ENCODE measurements at places on chromosomes 16 and 17.

DNA sequence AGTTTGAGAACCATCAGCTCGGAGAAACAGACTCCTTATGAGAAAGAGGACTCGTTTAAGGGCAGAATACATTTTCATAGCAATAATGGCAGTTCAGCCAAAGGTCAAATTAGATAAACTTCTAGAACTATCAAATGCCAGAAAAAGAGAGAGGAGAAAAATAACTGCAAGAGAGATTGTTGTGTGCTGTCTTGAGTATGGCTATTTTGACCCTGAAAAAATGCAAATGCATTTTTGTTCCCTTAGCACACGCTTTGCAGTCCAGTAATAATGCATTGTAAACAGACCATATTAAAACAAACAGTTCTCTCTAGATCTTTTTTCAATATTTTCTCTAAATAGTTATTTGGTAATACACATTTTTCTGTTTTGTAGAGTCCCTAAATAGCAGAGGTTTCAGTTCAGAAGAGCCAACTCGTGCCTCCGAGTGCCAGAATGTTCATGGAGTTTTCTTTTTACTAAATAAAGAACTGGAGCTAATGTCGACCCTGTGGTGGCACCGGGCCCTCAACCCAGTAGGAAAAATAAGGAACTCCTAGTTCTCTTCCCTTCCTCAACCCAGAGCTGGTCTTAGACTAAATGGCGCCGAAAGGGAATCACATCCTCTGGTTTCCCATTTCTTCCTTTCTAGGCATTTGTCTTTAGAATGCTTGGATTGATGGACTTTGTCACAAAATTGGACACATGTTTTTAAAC lies 298.0 kb downstream of the MAP2K4 start:
- no peak for DNase-seq

DNA sequence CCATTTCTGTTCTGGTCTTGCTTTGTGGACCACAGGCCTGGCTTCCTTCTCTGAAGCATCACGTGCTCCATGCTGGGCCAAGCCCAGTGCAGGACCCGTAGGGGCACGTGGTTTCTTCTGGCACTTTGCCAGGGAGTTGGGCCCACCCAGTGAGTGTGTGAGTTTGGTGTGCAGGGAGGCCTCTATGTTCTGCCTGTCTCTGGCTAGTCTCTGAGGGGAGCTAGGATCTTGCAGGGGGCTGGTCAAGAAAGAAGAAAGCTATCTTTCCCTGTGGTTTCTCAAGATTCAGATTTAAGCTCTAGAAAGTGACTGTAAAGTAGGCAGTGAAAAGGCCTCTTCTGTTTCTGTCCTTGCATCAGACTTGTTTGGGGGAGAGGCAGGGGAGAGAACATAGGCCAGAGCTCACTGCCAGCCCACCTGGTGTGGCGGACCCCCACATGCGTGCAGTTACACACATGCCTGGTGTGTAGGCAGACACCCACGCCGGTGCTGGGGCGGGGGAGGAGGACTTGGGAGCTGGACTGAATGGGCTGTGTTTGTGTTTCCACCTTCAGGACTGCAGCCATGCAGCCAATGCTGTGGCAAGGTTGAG lies 11.8 kb downstream of the LASP1 start:
- DNase-seq: no peak

DNA sequence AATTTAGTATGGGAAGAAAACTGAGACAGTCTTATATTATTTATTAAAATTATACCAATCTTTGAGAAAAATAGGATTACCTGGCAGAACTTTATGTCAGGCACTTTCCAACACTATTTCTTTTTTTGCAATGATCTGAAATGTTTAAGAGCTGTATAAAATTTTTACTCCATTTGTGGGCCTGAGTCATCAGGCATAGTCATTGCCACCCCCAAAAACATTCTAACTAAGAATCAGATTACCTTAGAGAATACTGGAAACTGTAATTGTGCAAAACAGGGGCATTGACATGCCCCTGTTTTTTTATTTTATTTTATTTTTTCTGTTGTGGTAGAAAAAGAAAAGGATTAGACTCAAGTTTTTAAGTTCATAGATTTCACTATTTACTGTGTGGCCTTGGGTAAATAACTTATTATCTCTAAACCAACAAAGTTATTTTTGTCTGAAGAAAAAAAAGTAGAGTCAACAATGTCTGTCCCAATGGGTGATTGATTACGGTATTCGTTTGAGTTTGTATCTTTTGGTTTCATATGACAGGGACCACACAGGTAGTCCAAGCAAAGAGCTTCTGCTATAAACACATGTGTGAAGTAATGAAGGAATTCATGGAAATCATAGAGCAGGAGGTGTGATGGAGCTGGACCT lies 24.6 kb downstream of the VAT1L start:
- no peak for DNase-seq

- DNase-seq: no peak
Measured at GRCh38 chr17:58279016-58279711, 1.6 kb downstream of the MPO start.

DNA sequence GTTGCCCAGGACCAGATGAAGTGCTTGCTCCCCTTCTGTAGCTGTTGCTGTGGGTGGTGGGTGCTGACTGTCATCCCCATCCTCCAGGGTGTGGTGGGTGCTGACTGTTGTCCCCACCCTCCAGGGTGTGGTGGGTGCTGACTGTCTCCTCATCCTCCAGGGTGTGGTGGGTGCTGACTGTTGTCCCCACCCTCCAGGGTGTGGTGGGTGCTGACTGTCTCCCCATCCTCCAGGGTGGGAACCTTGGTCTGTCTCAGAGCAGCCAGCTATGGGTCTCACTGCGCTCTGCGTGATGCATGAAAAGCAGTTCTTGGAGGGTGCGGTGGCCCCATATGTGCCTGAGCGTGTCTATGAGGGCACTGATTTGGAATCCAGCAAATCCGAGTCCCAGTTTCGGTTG lies 163.8 kb downstream of the RPTOR start:
- DNase-seq: no peak

DNA sequence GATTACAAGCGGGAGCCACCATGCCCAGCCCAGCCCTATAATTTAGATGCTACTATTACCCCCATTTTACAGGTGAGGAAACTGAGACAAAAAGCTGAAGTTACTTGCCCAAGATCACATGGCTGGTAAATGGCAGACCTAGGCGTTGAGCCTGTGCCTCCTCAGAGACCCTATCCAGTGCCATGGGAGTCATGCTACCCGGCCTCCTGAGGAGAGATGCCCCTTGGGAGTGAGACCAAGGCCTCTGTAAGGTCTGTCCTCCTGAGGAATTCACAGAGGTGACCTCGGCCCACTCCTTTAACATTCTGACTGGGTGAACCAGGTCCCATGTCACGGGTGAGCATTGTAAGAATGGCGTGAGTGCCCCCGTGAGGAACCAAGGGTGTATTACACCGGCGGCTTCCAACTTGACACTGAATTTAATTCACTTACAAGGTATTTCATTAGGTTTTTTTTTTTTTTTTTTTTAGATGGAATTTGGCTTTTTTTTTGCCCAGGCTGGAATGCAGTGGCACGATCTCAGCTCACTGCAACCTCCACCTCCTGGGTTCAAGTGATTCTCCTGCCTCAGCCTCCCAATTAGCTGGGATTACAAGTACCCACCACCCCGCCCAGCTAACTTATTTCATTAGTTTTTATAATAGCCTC lies 95.7 kb downstream of the ABCC6 start:
- DNase-seq: peak; percentile 51

DNA sequence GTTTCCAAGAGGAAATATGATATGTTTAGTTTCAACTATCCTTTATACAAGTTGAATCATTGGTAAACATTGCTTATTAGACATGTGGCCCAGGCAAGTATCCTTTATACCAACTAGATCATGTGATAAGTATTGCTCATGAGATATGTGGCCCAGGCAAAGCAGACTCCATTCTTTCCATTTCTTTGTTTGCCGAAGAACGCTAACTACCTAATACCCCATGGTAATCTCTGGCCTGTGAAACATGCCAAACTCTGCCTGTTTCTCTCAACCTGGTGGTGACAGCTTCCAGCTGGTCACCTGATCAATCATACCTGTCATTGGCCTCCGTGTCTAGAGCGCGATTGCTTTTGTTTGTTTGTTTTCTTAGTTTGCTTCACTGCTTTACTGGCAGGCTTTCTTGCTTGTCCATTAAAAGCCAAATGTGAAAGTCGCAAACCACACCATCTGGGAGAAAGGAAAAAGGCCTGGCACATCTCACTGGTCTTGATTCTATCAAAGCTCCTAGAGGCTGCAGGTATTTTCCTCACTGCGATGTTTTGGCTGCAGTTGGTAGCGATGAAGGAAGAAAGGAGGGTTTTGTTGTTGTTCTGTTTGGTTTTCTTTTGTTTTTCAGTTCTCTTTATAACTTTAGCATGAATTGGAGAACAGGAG lies 686.2 kb downstream of the KCNJ2 start:
- no peak for DNase-seq

DNA sequence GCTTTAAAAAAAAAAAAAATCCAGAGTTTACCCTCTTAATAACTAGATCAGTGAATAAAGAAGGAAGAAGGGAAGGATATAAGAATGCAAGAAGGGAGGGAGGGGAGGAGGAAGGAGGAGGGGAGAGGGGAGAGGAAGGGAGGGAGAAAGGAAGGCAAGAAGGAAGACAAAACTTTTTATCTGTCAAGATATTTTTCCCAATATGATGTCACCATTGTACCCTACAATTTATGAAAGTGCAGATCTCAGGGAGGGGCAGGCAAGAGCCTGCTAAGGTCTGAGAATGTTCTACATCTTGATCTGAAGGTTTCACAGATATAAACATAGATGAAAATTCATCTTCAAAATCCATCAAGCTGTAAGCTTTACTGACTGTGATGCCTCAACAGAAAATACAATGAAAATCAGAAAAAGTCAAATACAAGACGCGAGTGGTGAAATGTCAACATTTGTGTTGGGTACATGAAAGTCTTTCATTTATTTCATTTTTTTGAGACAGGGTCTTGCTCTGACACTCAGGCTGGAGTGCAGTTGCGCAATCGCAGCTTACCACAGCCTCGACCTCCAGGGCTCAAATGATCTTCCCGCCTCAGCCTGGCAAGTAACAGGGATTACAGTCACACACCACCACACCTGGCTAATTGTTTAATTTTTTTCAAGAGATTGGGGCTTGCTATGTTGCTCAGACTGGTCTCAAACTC lies 57.1 kb upstream of the EMP2 start:
- DNase-seq: no peak

- peak; percentile 67 for DNase-seq
Measured at GRCh38 chr16:67667817-67668494, 1.3 kb downstream of the C16orf86 start.

DNA sequence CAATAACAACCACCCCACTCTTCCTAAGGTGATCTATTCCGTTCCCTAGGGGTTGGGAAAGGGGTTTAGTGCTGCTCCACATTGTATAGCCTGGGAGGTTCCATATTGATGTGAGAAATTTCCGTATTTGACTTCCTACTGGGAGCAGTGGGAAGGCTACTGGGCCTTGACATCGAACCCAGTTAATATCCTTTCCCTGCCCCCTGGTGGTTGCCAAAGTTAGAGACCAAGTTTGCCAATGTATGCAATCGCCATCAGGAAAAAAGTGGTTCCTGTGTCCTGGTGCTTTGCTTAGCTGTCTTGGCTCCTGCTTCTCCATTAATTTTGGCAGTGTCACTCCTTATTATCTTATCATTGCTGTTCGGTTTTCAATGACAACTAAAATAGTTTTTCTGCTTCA lies 914.9 kb downstream of the KCNJ2 start:
- no peak for DNase-seq

- no peak for DNase-seq
Measured at GRCh38 chr16:52487849-52488457, 59.0 kb downstream of the TOX3 start.

GRCh38 chr16:6165330-6165979 lies 1067.9 kb upstream of the EEF2KMT start:
- DNase-seq: no peak

GRCh38 chr16:17567455-17567854 lies 96.7 kb upstream of the XYLT1 start:
- DNase-seq: no peak

GRCh38 chr16:64534180-64534780 lies 587.6 kb downstream of the CDH11 start:
- DNase-seq: no peak

DNA sequence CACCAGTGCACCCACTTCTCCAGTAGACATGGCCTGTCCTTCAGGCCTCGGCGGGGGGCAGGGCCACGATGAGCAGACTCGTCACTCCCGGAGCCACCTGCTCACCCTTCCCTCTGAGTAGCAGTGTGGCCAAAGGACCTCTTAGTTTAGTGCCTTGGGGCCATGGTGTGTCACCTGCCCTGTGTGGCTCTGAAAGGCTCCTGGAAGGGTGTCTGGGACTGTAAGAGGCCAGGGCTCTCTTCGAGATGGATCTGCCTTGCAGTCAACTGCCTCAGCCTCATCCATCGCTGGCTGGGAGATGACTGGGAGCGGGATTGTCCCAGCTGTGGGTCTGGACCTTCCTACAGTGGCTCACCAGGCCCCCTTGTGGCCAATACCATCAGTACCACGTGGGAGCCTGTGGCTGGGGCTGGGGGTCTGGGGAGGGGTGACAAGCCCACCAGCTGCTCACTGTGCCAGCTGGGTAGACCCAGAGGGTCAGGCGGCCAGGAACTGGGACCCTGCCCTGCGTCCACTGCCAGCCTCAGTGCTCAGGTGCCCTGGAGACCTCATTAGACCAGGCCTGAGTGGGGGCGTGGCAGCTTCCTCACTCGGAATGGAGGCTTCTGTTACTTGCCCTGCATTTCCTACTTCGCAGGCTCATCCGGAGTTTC lies 133.4 kb downstream of the OR1D5 start:
- peak; percentile 11 for DNase-seq

DNA sequence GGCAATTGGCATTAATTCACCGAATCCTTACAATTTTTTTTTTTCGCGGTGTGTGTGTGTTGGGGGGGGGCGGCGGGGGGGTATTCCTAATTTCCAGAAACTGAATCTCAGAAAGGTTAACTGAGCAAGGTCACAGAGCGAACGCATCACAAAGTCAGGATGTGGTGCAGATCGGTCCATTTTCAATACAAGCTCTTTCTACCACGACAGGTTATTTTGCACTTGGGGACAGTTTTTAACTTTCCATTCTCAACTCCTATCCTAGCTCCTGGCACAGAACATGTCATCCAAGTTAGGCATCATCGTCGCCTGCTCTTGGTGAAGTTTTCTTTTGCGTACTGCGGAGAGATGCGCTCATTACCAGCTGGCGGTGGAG lies 15.4 kb upstream of the ERN1 start:
- no peak for DNase-seq

GRCh38 chr16:17204206-17204605 lies 266.6 kb downstream of the XYLT1 start:
- DNase-seq: no peak

DNA sequence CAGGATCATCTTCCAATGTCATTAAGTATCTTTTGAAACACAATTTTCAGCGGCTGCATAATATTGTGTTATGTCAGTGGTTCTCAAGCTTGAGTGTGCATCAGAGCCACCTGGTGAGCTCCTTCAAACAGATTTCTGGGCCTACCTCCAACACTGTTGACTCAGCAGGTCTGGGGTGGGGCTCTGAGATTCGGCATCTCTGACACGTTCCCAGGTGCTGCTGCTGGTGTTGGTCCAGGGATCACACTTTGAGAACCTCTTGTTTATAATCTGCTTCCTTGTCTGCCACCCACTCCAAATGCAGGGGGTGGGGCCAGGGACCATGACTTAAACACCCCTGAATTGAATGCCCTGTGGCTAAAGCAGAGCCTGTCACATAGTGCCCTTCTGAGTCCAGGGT lies 73.8 kb upstream of the HNF1B start:
- DNase-seq: no peak

Measured in effector memory CD8-positive, alpha-beta T cell (primary cell).